ENCODE measurements at places on chromosomes 5 and 9.

DNA sequence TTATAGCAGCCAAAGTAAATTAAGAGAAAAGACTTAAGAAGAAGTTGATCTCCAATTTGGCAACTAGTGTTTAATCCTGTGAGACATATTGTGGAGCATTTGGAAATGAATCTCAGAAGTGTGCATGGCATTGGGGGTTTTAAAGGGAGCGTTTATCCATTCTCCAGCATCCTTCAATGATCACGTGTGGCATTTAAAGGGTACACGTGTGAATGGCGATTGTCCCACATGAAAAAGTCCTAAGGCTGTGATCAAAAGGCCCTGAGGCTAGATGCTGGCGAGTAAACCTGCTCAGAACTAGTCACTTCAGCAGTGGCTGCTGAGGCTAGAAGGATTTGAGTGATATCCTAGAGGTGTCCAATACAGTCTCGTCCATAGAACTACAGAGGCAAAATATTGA lies 315.6 kb upstream of the CDH9 start:
- no peak for DNase-seq

DNA sequence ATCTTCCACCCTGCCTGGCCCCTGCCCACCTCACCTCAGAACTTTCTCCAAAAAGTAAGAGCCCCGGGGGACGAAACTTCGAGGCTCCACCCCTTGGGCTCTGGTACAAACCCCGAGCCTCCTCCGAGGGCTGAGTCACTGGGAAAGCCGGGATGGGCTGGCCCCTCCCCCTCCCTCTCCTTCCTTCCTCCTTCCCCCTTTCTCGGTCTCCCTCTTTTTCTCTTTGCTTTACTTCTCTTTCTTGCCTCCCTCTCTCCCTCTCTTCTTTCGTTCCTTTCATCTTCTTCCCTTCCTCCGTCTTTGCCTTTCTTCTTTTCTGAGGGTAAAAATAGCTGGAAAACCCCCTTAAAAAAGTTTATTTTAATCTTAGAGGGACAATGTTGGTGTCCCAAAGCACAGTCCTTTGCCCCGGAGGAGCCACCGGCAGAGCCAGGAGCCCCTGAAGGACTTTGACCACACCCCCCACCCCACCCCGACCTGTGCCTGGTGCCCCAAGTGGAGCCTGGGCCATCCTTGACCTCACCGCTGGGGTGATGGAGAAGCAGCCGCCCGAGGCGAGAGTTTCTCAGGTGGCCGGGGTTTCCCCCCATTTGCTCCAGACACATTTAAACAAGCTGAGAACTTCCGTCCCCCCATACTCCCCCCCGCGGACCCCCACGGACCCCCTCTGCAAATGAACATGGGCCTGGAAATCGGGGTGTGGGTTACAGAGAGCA lies 5.7 kb upstream of the NOTCH1 start:
- no peak for DNase-seq

DNA sequence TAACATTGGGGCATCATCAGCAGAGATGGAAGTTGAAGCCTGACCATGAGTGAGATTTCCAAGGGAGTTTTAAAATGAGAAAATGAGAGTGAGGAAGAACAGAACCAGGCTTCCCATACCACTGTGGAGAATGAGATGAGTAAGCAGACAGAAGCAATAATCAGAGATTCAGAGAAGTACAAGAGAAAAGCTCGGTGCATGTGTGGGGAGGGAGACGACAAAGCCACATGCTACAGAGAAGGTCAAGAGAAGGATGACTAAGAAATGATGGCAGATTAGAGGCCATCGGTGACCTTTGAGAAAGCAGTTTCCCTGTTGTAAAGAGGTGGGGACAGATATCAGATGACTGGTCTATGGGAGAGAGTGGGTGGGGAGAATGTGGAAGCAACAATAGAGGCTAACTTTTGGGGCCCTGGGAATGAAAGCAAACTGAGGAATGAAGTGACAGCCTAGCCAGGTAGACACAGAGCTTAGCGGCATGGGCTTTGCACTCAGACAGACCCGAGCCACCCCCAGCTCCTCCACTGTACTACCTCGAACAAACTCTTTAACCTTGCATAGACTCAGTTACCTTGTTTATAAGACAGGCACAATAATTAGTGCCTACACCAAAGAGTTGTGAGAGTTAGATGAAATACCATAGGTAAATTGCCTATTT lies 207.7 kb downstream of the PIK3R1 start:
- no peak for DNase-seq

- no peak for DNase-seq
Observed at GRCh38 chr5:162990063-162990462, 447.3 kb upstream of the CCNG1 start.

GRCh38 chr5:528629-529511 lies 4.6 kb upstream of the SLC9A3 start:
- no peak for DNase-seq
